ENCODE measurements at places on chromosomes 7 and 10.

GRCh38 chr10:131971591-131971990 lies 10.1 kb downstream of the BNIP3 start:
- DNase-seq = no peak

- no peak for DNase-seq
These were observed 1.4 kb downstream of the RBP3 start for GRCh38 chr10:47349516-47349915.

DNA sequence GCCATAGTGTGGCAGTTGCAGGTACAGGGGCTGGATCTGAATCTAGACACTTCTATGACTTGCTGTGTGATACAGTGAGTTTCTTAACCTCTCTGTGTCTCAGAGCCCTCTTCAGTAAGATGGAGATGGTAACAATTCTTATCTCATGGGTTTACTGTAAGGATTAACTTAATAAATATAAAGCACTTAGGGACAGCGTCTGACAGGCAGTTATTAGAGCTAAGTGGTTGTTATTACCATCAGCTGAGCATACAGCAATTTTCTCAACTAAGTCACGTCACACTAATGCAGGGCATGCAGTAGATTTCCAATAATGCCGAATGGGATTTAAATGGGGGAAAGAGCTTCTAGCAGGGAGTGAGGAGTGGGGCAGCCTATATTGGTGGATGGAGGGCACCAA lies 162.6 kb downstream of the SH2D4B start:
- no peak for DNase-seq

GRCh38 chr10:71247414-71247705 lies 35.0 kb downstream of the UNC5B start:
- no peak for DNase-seq

GRCh38 chr7:131606346-131607290 lies 50.2 kb upstream of the PODXL start:
- no peak for DNase-seq

- no peak for DNase-seq
These were observed 86.4 kb upstream of the KIF5B start for GRCh38 chr10:32142646-32143045.

GRCh38 chr7:136685501-136686173 lies 182.8 kb upstream of the CHRM2 start:
- no peak for DNase-seq

GRCh38 chr7:31853380-31853779 lies 166.4 kb downstream of the PPP1R17 start:
- no peak for DNase-seq

GRCh38 chr10:78338717-78339116 lies 305.1 kb downstream of the RPS24 start:
- no peak for DNase-seq

DNA sequence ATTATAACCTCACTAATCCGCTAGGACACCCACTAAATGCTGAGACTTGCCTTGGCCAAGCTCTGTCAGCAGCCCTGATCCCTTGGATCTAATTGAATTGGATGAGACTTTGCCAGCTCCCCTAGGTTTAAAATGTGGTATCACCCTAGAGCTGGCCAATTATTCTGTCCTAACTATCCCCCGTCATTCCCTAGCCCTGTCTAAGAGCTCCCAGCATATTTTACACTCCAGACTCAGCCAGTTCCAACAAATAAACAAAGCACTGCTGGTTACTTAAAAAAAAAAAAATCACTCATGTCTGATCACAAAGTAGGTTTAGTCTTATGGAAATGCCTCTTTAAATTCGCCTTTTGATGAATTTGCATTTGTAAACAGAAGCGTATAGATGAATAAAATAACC lies 147.9 kb upstream of the EGR2 start:
- no peak for DNase-seq

- no peak for DNase-seq
These were observed 59.3 kb upstream of the APBB1IP start for GRCh38 chr10:26378861-26379294.

DNA sequence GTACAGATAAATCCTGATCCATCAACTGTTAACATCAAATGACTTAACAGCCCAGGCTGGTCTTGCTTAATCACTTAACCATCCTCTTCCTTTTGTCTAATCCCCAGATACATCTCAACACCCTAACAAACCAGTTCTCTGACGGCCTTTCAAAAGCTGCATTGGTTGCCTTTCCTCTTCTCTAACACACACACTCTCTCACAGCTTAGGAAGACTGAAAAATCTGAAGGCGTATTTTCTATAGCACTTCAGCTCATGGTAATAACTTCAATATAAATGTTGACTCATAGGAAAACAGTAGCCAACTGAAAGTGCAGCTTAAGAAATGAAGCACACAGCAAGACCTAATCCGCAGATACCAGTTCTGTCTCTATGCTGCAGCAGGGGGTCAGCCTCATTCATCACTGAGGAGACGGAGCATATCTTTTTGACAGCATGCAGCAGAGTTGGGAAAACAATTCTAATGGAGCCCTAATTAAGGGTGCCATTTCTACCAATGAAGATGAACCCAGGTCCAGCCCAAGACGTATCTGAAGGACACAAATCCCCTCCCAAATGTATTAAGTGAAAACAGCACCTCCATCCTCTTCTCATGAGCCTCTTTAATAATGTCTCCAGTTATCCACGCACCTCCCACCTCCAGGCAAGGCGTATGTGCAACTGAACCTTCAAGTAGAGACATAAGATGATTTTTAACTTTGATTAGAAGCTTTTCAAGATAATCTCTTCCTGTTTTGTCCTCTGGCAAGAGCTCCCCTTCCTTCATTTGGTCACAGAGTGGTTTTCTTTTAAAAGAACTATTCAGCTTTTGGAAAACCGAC lies 211.7 kb upstream of the NFE2L3 start:
- DNase-seq = no peak

DNA sequence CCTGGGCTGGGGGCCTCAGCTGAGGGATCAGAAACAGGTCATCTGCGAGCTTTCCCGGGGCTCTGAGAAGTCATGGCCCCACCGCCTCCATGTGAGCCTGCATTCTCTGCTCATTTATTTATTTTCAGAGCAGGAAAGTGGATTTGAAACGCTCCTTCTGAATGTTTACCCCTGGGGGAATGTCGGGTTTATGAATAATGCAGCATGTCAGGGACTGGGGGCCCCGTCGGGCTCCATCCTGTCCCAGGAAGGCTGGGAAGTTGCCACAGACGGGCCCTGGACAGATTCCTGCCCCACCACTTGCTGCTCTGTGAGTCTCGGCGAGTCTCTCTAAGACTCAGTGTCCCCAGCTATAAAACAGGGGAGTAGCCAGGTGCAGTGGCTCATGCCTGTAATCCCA lies 11.9 kb upstream of the GTF2IRD1 start:
- no peak for DNase-seq

DNA sequence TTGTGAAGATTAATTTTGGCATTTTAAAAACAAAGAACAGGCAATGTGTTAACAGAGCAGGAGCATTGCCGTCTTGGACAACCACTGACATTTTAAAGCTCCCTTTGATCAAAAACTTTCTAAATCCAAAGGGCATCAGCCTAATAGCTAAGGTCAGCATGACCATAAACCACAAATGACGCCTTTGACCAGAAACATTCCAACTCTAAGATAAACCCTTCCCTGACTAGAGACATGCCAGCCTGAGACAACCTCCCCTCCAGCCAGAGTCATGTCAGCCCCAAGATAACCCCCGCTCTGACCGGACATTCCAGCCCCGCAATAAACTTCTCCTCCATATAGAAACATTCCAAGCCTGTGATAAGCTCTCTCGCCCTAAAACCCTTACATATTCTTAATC lies 949.4 kb upstream of the POT1 start:
- no peak for DNase-seq

DNA sequence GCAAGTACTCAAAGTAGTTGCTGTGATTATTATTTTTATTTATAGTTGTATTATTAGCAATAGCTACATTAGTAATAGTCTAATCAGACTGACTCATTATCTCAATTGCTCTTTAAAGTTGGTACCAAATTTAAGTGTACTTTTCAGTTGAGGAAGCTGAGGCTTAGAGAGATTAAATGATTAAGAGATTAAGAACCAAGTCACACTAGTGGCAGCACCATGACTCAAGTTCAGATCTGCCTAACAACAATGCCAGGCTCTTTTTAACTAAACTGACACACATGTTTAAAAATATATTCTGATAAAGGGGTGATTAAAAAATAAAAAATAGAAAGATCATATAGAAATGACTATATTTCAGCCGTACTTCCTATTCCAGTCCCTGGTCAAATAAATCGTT lies 42.0 kb downstream of the FZD1 start:
- DNase-seq = no peak

- no peak for DNase-seq
These were observed 29.7 kb downstream of the TMEM248 start for GRCh38 chr7:66950763-66951162.

- no peak for DNase-seq
These were observed 152.2 kb downstream of the CRPPA start for GRCh38 chr7:16268821-16269768.

DNA sequence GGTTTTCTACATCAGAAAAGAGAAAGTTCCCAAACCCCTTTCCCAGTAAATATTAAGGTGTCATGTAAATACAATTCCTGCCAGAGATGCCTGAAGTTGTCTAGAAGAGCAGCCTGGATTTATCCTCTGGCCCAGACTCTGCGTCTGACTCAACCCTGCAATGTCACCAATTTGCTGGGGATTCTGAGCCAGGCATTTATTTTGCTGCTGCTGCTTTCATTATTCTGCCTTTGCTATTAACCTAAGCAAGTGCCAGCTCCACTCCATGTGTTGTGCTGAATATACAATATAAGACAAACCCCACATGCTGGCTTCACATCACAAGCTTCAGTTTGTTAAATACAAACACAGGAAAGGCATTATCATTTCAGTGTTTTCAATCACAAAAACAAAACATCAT lies 59.1 kb downstream of the ELAPOR2 start:
- DNase-seq = no peak

DNA sequence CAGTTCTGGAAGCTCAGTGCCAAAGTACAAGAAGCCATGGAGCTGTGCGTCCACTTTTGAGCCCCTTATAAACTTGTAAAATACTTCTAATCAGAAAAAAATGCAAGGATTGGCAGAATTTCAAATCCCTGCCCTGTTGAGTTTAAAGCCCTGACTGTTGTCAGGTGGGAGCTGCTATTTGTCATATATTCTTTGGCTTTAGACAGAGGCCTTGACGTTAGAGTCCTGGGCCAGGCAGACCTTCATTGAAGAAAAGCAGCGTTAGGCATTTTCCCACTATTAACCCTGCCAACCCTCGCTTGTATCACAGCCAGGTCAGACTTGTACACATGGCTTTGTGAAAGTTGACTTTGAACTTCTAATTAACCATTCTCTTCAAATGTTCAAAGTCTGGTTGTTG lies 155.4 kb downstream of the TWIST1 start:
- no peak for DNase-seq

DNA sequence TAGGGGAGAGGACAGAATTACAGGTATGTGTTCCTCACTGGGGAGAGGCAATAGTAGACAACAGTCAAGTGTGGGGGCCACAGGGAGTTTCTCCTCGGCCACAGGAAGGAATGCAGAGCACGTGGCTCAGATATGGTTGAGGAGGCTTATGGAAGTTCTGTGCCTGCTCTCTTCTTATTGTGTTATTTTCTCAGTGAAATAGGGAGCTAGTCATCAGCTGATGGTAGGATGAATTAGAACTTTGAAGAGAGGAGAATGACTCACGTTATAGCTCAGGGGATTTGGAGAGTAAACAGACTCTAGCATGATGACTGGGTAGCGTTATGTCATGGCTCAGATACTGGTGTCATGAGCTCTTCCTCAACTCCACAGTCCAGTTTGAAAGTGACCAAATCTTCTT lies 308.3 kb upstream of the IGFBP3 start:
- no peak for DNase-seq

- no peak for DNase-seq
These were observed 19.7 kb downstream of the TMEM60 start for GRCh38 chr7:77778535-77778934.

DNA sequence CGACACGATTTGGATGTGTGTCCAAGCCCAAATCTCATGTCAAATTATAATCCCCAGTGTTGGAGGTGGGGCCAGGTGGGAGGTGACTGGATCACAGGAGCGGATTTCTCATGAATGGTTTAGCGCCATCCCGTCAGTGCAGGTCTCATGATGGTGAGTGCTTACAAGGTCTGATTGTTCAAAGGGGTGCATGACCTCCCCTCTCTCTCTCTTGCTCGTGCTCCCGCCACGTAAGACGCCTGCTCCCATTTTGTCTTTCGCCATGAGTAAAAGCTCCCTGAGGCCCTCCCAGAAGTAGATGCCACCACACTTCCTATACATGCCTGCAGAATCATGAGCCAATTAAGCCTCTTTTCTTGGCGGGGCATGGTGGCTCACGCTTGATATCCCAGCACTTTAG lies 71.5 kb upstream of the NANOS1 start:
- DNase-seq = no peak

DNA sequence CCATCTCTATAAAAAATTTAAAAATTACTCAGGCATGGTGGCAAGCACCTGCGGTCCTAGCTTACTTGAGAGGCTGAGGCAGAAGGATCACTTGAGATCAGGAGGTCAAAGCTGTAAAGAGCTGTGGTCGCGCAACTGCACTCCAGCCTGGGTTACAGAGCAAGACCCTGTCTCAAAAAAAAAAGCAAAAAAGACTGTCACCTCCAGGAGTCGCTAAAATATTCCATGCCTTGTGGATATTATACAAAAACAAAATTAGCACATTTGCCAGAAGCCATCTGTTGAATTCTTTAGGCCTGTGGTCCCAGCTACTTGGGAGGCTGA lies 87.0 kb upstream of the SDK1 start:
- DNase-seq = no peak

- no peak for DNase-seq
These were observed 242.2 kb downstream of the GATA3 start for GRCh38 chr10:8296734-8297101.

GRCh38 chr7:152333134-152333533 lies 102.7 kb downstream of the KMT2C start:
- no peak for DNase-seq
